Fibroblast of mammary gland (primary cell): ENCODE measurements at places on chromosomes 3 and 15.
A peak's percentile ranks its signal among the peaks of the same experiment; 100 is the strongest.

- no peak for DNase-seq
Observed at GRCh38 chr15:94240480-94240879, 9.1 kb downstream of the MCTP2 start.

DNA sequence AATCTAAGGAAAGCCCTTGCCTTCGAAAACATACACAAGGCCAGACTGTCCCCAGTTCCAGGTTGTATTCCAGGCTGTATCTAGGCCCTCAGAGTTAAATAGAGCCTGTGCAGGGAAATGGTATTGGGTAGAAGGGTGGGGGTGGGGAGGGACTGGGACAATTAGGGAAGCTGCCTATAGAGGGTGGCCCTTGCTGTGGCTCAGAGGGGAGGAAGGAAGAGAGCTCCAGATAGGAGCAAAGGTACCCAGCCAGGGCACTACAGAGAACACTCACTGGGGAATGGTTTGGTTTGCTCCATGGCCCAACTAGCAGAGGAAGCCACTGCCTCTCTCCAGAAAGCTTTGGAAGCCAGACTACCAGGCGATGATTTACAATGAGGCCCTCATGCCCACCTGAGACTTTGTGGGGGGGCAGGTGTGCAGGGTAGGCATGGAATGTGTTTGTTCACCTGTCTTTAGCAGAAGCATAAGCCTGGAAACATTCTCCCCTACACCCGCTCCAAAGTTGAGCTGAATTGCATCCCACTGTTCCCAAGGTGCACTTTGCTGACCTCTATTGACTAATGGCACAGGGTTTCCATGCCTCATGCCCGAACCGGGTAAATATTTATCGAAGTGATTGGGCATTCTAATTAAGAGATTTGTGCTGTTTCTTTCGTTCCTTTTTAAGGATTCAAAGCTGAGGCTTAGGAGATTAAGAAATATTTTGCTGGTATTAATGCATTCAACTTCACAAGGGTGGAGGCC, 6.3 kb upstream of the TLE3 start:
- DNase-seq = no peak

DNA sequence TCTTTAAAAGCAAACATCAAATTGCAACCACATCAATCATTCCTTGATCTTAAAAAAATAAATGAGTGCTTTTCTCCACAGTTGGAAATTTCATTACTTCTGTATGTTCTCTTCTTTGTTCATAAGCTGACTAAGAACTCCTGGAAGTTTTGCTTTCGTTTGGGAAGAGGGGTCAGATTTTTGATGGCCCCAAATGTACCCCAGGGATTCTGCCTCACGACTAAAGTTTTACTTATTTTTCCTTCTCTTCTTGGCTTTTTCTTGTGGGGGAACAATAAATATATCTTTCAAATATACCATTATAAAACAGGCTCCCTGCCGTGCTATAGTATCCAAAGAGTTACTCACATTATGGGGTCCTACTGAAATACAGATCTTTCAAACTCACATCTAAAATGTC, 215.0 kb upstream of the CDIN1 start:
- DNase-seq = peak; percentile 39

DNA sequence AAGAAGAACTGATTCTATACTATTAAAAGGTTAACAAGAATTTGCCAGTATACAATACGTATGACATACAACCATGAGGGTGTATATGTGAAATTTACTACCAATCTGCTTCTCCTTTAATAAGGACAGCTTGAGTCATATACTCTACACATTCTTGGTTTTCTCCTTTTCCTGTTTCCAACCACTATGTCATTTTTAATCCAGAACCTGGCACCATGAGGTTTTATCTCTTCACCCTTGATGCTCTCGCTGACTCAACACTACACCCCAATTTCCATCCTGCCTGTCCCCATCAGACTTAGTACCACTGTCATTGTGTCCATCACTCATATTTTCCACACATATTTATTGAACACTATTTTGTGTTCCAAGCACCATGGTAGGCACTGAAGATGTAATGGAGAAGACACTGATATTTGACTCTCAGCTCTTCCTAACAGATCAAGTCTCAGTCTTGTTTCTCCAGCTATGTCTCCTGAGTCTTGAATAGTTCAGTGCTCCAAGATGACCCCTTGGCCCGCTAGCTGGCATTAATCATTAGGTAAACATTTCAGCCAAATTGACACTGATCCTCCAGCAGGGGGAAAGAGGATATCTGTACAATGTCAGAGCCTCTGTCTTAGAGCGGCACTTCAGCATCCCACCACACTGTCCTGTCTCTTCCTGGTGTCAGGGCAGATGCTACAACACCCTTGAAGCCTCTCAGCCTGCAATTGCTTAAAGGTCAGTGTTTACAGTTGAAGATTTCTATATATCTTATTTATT, 11.2 kb upstream of the COL8A1 start:
- DNase-seq = peak; percentile 50

GRCh38 chr3:149871855-149872254, 58.8 kb downstream of the RNF13 start:
- DNase-seq = peak; percentile 11

GRCh38 chr3:24601066-24601939, 106.7 kb upstream of the THRB start:
- DNase-seq = peak; percentile 65

DNA sequence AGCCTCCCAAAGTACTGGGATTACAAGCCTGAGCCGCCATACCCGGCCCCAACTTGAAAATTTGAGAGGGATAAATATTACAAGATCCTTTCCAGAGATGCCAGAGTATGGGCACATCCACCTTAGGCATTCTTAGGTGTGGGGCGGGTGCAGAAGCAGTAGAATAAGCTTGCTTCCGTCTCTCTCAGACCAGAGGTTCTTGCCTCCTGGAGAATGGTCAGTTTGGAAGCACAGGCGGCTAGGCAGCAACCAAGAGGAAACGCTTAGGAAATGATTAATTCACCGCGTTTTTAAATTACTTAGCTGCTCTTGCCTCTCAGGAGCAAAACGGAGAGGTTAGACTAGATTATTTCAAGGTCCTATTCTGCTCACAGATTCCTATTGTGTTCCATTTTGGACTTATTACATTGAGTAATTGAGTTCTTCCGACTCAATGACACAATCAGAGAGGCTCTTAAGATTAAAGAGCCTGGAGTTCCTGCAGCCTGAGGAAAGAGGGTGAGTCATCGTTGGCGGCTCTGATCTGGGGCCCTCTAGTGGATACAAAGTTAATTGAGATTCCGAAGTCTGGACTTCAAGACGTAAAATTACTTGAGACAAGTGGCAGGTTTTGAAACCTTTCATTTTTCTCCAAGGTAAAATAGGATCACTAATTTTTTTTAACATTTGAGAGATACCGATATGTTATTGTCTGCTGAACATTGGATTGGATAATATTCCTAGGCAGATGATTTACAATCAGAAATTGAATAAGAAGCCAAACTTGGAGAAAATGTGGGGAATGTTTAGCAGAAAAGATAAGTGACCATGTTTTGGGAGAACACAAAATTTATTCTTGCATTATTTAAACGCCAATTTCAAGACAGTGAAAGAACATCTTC, 5.8 kb upstream of the TOPAZ1 start:
- DNase-seq = peak; percentile 87

DNA sequence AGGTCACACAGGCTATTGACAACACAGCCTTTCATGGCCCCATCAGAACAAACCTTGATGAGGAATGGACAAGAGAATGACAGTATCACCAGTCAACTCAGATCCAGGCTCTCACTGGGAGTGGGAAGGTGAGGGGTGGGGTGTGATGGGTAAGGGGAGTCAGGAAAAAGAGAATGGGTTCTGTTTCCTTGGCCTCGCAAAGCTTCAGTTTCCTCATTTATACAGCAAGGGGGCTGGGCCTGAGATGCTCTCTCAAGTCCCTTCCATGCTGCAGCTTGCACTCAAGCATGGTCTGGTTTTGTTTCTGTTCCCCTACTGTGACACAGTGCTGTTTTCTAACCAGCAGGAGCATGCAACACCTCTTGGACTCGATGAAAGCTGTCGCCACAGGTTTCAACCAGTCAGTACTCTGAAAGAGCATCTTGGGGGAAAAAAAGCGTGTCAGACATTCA, 65.7 kb upstream of the IL12A start:
- DNase-seq = no peak

GRCh38 chr3:95311272-95311671, 1248.4 kb downstream of the NSUN3 start:
- DNase-seq = no peak

GRCh38 chr3:153160451-153161137, 1.4 kb upstream of the RAP2B start:
- DNase-seq = peak; percentile 88

GRCh38 chr3:39631136-39631535, 163.7 kb downstream of the MOBP start:
- DNase-seq = no peak

- peak; percentile 81 for DNase-seq
Observed at GRCh38 chr15:43872416-43873020, 45.7 kb downstream of the WDR76 start.

- DNase-seq = peak; percentile 25
Observed at GRCh38 chr3:156978481-156978961, 152.4 kb downstream of the LEKR1 start.

GRCh38 chr3:139794469-139795265, 116.9 kb upstream of the NMNAT3 start:
- DNase-seq = peak; percentile 33

DNA sequence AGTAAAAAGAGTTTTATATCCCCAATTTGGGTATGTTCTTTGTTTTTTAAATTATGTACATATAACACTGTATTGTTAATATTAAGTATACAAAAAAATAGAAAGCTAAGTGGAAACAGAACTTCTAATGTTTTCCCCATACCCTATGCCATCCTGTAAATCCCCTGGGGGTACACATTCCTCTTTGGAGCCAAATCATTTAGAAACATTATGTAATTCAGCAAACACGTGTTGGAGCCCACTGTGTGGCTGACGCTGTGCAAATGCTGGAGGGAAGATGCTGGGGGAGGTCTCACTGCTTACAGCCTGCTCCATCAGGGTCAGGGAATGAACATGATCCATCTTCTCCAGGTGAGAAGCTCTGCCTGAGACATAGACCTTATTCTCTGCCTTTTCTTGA, 52.8 kb downstream of the CRTC3 start:
- no peak for DNase-seq

- DNase-seq = peak; percentile 24
Observed at GRCh38 chr3:97863031-97863430, 41.2 kb downstream of the CRYBG3 start.

- no peak for DNase-seq
Observed at GRCh38 chr15:36921484-36922091, 178.8 kb downstream of the MEIS2 start.

GRCh38 chr15:35323141-35323540, 222.8 kb downstream of the DPH6 start:
- DNase-seq = no peak

GRCh38 chr3:77411334-77411733, 371.4 kb downstream of the ROBO2 start:
- DNase-seq = no peak

DNA sequence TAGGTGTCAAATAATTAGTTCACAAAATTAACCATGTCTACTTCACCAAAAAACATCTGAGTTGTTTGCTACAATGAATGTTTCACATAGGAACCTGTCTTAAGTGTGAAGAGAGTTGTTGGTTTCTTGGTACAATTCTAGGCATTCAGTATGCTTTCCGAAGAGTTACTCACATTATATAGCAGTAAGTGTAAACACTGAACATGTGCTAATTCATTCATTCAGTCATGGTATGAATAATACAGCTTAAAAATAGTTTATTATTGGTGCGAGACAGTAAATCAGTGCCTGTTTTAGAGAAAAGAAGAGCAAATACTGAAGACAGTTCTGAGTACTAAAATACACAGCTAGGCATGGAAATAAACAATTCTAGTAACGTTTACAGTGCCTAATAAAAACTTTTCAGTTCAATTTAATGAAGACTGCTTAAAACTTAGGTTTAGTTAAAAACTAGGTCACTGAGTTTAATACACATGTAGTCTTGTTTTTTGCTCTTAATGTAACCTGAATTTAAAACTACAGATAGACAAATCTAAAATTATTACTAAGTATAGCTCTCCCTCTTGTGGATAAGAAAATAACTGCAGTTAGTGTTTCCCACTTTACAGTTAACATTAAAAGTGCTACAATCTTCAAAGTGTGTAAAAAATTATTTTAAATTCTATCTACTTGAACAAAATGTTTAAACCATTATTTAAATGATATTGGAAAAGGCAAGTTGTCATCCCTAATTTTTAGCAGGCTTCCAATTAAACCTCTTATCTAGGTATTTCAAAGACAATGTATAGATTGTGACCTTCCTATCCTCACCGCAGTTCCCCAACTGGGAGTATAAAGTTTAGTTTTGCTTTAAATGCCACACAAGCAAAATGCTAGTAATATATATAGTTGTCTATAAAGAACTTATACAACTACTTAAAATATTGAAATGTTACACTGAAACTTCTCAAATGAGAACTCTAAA, 20.1 kb upstream of the ZCWPW2 start:
- DNase-seq = peak; percentile 41

DNA sequence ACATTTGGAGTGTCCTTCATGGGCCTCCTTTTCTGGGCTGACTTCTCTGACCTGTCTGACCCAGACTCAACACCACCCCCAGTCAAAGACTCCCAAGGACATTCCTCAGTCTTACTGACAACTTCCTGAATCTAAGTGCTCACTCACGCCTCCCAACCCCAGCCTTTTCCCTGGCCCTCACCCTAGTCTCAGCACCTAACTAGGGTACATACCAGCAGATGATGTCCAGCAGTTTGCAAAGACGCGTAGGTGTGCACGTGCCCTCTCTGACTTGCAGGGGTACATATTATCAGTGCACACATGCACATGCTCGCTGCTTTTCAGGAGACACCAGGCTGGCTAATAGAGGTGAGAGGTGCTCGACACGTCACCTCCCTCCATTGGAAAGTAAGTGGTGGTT, 38.7 kb upstream of the SLCO2A1 start:
- DNase-seq = no peak

DNA sequence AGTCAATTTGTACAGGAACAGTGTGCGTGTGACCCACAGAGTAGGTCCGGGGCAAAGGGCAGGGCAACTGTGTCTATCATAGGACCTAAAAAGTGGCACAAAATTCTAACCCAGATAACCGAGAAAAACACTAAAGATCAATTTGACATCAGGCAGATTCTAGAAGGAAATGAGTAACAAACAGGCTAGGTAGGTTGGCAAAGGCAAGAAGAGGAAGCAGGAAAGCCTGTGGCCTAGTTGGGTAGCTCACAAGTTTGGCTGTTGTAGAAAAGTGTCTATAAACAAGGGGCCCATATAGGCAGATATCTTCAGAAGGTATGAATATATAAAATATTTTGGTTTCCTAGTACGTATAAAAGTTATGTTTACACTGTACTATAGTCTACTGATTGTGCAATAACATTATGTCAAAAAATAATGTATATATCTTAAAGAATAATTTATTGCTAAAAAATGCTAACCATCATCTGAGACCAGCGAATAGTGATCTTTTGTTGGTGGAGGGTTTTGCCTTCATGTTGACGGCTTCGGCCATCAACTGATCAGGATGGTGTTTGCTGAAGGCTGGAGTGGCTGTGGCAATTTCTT, 13.3 kb upstream of the OR5K1 start:
- DNase-seq = no peak

- no peak for DNase-seq
Observed at GRCh38 chr15:28107904-28108275, 8.8 kb upstream of the OCA2 start.

DNA sequence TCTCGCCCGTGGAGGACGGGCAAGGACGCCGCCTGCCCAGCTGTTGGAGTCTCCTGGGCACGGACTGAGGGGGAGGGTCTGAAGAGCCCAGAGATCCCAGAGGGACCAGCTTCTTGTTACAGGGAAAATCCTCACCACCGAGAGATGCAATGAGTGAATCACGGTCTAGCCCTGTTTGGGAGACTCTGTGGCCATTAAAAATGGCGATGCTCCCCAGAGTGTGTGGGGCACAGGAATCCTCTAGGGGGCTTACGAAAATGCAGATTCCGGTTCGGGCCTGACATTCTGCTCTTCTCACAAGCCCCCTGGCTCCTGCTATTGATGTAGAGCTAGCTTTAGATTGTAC, 35.5 kb upstream of the EPHB3 start:
- DNase-seq = peak; percentile 19
